ENCODE measurements at places on chromosomes 11 and 22. TPM values are rescaled to one million over a fixed set of nuclear protein-coding genes. Genes with fewer than 3 reads are reported as not detected.

OLFML1 gene
- 0.08 TPM for polyA plus RNA-seq

HORMAD2 gene
- polyA plus RNA-seq = not detected

PCNX3 gene
- polyA plus RNA-seq = 6.8 TPM

SLC22A24 gene
- not detected for polyA plus RNA-seq

BCO2 gene
- polyA plus RNA-seq = 0.30 TPM

DCDC1 gene
- polyA plus RNA-seq = not detected
